ENCODE measurements at places on chromosomes 4 and X. TPM values are rescaled to one million over a fixed set of nuclear protein-coding genes. Genes with fewer than 3 reads are reported as not detected.
A peak's percentile ranks its signal among the peaks of the same experiment; 100 is the strongest.

- DNase-seq, result no peak
Observed at GRCh38 chr4:53173576-53173975, 192.3 kb downstream of the SCFD2 start.

Gene FRMPD4
- total RNA-seq, result not detected

DNA sequence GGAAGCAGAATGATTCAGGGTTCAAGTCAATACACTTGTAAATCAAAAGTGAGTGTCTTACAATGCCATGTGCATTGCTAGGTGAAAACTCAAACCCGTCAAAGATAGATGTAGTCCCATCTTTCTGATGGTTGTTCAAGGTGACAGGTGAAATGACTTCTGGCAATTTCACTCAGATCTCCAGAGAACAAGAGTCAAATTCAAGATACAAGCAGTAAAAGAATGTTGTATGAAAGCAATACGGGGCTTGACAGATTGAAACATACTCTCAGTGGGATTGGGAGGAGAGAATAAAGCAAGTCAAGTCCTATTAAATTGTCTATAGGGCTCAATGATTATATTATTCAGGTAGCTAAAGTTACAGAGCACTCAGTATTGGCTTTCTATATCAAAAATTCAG is 105.1 kb upstream of the ANXA10 start:
- DNase-seq, result no peak

GRCh38 chrX:3317191-3317718 is 29.2 kb downstream of the MXRA5 start:
- DNase-seq, result no peak

DNA sequence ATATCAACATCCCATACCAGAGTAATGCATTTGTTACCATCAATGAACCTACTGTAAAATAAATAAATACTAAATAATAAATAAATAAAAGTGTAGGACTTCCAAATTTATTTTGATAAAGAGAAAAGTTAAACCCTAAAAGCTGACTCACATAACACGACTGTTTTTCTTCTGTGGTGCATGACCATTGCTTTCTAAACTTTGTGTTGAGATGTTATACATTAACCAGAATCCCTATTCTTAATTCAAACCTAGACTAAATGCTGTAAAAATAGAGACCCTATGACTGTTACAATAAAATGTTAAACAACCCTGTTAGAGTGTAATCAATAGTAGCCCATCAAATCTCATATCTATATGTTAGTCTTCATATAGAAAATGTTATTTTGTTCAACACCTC is 20.9 kb upstream of the PRMT9 start:
- no peak for DNase-seq

GRCh38 chrX:70132877-70133302 is 357 bp upstream of the IGBP1 start:
- no peak for DNase-seq

GRCh38 chr4:37799941-37800554 is 26.4 kb upstream of the PGM2 start:
- no peak for DNase-seq

Gene FGB
- not detected for total RNA-seq

Gene SSX2B
- total RNA-seq, result not detected

Gene CD40LG
- total RNA-seq, result 146 TPM

DNA sequence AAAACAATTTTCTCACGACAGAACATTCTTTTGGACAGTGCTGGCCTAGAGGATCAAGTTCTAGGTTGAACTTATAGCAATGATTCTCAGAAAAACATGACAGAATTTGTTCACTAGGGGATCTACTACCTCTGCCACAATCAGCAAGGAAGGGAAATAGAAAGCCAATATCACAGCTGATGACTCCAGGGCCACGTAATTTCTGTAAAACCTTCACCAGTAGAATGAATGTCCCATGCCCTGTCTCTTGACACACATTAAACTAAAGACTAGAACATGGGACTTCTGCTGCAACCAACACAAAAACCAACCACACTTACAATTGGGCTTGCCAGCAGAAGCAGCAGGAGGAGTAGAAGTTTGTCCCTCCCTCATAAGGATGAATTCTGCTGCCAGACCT is 86.0 kb upstream of the NPFFR2 start:
- DNase-seq, result no peak

DNA sequence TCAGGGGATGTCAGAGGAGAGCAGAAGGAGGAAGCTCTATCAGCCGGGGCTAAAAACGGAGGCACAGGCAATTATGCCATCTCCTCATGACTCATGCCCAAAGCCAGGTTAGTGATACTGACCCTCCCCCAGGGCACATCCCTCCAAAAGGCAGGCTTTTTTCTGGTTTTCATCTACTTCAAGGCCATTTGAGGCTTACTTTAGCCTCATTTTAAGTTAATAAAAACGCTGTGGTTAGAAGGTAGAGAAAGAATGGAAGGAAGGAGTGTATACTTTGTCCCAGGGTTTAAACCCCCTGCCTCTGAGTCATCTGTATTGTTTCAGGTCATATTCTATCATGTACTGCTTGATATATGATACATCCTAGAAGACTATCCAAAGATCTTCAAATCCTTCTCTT is 89.7 kb upstream of the NDP start:
- DNase-seq, result no peak

Gene RNF128
- not detected for total RNA-seq

GRCh38 chr4:153181700-153182099 is 22.5 kb upstream of the TRIM2 start:
- no peak for DNase-seq

DNA sequence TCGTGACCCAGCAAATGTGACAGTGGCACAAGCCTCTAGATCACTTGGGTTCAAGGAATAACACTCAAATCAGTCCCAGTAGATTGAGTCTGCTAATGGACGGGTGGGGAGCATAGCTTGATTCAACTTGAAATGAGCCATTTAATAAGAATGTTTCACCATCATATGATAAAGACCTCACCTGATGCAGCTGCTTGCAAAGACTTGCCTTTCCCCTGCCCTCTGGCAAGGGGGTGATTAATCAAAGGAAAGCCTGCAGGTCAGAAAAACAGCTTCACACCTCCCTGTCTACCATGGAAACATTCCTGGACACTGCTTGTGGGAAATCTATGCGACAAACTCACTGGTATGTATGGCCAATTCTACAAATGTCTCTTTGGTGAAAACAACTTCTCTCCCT is 54.5 kb downstream of the CD99L2 start:
- DNase-seq, result no peak

DNA sequence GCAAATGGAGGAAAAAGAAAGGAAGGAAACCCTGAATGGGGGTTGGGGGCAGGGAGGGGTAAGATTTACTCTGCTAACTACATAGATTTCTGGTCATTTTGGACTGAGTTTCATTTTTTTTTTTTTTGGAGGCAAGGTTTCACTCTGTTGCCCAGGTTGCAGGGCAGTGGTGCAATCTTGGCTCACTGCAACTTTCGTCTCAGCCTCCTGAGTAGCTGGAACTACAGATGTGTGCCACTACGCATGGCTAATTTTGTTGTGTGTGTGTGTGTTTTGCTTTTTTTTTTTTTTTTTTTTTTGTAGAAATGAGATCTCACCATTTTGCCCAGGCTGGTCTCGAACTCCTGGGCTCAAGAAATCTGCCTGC is 223.5 kb downstream of the APBB2 start:
- DNase-seq, result no peak

GRCh38 chrX:72050011-72050410 is 81.7 kb downstream of the RTL5 start:
- no peak for DNase-seq

DNA sequence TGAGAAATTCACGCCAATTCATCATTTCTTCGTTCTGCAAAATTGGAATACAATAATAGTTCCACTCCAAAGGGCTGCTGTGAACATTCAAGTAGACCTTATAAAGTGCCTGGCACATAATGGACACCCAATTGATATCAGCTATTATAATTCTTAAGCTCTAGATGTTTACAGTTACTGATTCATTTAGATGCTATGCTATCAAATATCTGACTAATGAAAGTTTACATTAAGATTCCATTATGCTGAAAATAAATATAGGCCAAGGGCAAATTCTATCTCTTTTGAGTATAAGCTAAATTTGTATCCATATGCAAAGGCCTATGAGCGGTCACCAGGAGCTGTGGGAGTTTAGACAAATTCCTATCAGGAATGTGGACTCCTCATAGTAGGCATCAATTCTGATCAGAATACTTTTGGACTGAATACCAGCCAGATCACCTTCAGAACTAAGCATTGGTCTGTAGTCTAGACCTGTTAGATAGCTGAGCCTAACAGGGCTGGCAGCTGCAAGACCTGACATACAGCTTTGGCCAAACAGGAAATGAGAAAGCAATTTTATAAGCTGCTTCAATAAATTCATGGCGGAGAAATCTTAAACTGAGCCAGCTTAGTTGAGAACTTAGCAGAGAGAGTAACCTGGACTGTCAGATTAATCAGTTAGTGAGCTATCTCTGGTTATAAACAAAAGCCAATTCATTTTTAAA is 384.3 kb upstream of the ACTRT1 start:
- no peak for DNase-seq

Gene P2RY8
- total RNA-seq, result 21.2 TPM

Gene TMEM192
- 8.8 TPM for total RNA-seq

DNA sequence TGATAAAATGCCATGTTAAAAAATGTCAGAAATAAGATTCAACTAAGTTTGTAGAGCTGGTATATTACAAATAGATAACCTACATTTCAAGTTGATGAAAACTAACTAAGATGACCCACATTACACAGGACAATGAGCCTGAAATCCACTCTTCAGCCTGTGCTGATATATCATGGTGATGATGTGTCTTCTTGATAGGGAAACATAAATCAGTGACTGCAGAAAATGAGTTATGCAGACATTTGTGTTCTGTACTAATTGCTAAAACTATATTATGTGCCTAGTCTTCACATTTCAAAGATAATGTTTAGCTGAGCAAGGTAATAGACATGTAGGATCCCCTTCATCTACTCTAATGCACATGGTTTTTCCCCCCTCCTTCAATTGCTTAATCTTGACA is 331.6 kb upstream of the F9 start:
- no peak for DNase-seq

- DNase-seq, result no peak
Observed at GRCh38 chr4:113958766-113959538, 20.5 kb downstream of the ARSJ start.

Gene RASL11B
- 0.23 TPM for total RNA-seq

DNA sequence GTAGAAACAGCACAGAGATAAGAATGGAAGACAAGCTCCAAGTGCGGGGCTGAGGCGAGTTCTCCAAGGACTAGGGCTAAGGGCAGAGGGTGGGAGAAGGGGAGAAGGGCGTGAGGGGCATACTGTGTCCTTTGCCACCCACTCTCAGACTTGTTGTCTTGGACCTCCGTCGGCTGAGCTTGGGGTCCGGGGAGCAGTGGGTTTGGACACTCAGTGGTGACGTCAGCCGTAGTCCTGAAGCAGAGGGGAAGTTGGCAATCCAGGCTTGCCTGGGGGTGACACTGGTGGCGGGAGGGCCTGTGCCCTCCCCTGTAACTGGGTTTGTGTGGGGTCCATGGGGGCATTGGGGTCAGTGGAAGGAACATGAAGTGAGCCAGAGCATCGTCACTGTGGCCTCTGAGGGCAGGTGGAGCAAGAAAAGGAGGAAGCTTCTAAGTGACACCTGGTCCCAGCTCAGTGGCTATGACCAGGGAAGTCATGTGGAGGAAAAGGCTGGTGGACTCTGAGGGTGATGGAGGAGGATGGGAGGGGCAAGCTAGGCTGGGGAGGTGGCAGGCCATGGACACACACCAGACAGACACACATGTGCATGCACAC is 17.6 kb downstream of the CD99 start:
- no peak for DNase-seq

Gene DNAAF6
- not detected for total RNA-seq

GRCh38 chr4:1987296-1987695 is 21.5 kb downstream of the NELFA start:
- DNase-seq, result no peak

- no peak for DNase-seq
Observed at GRCh38 chr4:27181693-27182092, 321.1 kb downstream of the STIM2 start.

Gene MAD2L1
- 55.8 TPM for total RNA-seq

- DNase-seq, result no peak
Observed at GRCh38 chr4:119050527-119051090, 85.0 kb upstream of the MYOZ2 start.

Gene TNIP2
- 50.6 TPM for total RNA-seq

Gene FAM184B
- 0.04 TPM for total RNA-seq

DNA sequence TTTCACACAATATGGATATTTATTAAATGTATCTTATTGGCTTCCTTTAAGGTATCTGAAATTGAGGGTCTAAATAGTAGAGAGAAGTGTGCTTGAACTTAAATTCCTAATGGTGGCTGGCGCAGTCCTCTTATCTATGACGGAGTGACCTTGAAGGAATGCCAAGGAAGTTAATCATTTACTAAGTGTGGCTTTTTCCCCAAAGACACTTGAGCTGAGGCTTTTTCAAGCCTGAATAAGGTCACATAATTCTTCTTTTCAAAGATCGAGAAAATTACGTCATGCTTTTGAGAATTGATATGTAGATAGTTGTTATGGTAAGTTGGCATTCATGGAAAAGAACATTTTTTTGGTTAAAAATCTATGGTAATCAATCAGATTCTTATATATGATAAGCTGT is 11.7 kb upstream of the PRPS2 start:
- no peak for DNase-seq

- no peak for DNase-seq
Observed at GRCh38 chrX:149759824-149760223, 14.0 kb upstream of the HSFX1 start.

- no peak for DNase-seq
Observed at GRCh38 chr4:147991543-147992283, 259.8 kb downstream of the ARHGAP10 start.

Gene PRSS12
- not detected for total RNA-seq

- DNase-seq, result no peak
Observed at GRCh38 chr4:24209131-24209530, 319.3 kb upstream of the PPARGC1A start.

DNA sequence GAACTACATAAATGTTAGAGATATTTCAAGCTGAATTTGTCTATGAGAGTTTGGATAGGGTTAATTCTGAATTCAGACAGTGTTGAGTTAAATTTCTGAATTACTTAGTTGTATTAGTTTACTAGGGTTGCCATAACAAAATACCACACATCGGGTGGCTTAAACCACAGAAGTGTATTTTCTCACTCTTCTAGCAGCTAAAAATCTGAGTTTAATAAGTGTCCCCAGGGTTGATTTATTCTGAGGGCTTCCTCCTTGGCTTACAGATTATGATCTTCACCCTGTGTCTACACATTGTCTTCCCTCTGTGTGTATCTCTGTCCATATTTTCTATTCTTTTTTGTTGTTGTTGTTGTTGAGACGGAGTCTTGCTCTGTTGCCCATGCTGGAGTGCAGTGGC is 318.6 kb downstream of the PACRGL start:
- no peak for DNase-seq

Gene HMX1
- total RNA-seq, result not detected

- no peak for DNase-seq
Observed at GRCh38 chr4:169582706-169583105, 29.7 kb downstream of the NEK1 start.

Gene HERC5
- 21.1 TPM for total RNA-seq

DNA sequence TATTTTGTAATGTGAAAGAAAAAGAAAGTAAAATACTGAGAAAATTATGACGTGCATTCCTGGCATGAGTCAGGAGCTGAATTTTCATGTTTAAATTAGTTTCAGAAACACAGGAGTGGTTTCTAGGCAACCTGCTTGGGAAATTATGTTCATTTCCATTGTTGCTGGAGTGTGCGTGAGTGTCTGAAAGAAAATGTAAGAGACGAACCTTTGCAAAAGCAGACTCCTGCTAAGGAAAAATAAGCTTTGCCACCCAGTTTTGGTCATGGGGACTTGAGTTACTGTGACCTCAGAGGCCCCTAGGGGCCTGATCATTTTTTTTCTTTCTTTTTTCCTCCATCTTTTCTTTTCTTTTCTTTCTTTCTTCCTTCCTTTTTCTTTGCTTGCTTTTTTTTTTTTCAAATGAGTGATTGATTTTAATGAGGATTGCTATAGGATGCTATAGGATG is 18.8 kb upstream of the CHRNA9 start:
- DNase-seq, result peak; percentile 60

Data from activated CD4-positive, alpha-beta T cell treated with anti-CD3 and anti-CD28 coated beads for 36 hours (primary cell).